ENCODE measurements at places on chromosomes 4 and X. TPM values are rescaled to one million over a fixed set of nuclear protein-coding genes. Genes with fewer than 3 reads are reported as not detected.
A peak's percentile ranks its signal among the peaks of the same experiment; 100 is the strongest.

DNA sequence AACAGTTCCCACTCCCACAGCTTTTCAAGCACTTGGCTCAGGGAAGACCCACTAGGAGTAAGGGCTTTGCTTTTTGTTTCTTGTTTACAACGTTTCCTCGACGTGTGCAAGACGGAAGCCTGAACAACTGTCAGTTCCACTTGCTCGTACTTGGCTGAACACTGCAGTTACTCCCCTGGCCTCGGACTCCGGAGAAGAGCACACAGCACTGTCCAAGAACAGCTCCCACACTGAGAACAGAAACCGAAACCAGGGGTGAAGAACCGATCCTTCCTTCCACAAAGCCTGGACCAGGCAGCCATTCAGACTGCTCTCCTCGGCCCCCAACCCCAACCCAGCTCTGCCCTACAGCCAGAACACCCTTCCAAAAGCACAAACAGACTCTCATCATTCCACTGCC is 25.5 kb downstream of the IRF2 start:
- H3K27me3 ChIP-seq: no peaks in the 10 kb centered on the region
- no peak for DNase-seq
- H3K36me3 ChIP-seq: no peaks in the 10 kb centered on the region
- peak overlapping the region; percentile 73 for H3K27ac ChIP-seq

- H3K4me3 ChIP-seq: no peak overlapping the region
Observed at GRCh38 chr4:63728480-63729177, 680.6 kb downstream of the TECRL start.

DNA sequence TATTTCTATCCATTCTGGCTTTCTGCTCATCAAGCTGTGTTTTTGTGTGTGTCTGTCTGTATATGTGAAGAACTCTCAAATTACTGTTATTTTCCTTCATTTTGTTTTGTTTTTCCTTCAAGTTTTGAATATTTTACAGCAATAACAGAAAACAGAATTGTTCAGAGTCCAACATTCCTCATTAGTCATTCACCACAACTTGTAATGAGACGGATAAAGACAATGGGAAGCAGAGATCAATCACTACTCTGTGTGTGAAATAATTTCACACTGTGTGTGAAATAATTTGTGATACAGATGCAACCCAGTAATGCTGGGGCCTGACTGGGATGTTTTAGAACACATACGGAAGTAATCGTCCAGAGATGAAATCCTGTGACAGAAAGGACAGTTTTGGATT is 55.2 kb downstream of the HPGD start:
- no peak overlapping the region for H3K27ac ChIP-seq
- no peaks in the 10 kb centered on the region for H3K4me1 ChIP-seq
- no peaks in the 10 kb centered on the region for H3K27me3 ChIP-seq
- no peak overlapping the region for H3K4me3 ChIP-seq
- H3K36me3 ChIP-seq: no peaks in the 10 kb centered on the region

GRCh38 chr4:149630064-149630463 is 185.6 kb downstream of the IQCM start:
- no peaks in the 10 kb centered on the region for H3K36me3 ChIP-seq
- no peaks in the 10 kb centered on the region for H3K4me1 ChIP-seq
- no peak overlapping the region for H3K4me3 ChIP-seq
- H3K27ac ChIP-seq: no peak overlapping the region

- no peak overlapping the region for H3K4me3 ChIP-seq
- H3K27ac ChIP-seq: no peak overlapping the region
- H3K27me3 ChIP-seq: no peaks in the 10 kb centered on the region
- no peaks in the 10 kb centered on the region for H3K36me3 ChIP-seq
Observed at GRCh38 chr4:128220286-128221235, 67.1 kb downstream of the PGRMC2 start.

DNA sequence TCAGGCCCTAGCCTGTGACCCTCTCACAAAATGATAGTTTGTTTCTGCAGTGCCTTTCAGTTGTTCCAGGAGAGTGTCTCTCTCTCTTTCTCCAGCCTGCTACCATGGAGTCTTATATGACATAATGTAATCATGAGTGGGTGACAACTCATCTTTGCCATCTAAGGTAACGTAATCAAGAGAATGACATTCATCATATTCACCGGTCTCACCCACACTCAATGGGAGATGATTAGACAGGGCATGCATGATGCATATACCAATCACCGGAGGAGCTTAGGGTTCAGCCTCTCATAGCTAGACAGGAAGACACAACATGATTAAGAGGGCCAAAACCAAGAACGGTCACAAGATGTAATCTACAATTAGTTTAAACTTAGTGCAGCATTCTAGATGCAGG is 97.1 kb upstream of the FAM9B start:
- H3K36me3 ChIP-seq: no peaks in the 10 kb centered on the region
- no peaks in the 10 kb centered on the region for H3K27me3 ChIP-seq
- no peaks in the 10 kb centered on the region for H3K4me1 ChIP-seq
- H3K4me3 ChIP-seq: no peak overlapping the region
- no peak overlapping the region for H3K27ac ChIP-seq
- DNase-seq: no peak

DNA sequence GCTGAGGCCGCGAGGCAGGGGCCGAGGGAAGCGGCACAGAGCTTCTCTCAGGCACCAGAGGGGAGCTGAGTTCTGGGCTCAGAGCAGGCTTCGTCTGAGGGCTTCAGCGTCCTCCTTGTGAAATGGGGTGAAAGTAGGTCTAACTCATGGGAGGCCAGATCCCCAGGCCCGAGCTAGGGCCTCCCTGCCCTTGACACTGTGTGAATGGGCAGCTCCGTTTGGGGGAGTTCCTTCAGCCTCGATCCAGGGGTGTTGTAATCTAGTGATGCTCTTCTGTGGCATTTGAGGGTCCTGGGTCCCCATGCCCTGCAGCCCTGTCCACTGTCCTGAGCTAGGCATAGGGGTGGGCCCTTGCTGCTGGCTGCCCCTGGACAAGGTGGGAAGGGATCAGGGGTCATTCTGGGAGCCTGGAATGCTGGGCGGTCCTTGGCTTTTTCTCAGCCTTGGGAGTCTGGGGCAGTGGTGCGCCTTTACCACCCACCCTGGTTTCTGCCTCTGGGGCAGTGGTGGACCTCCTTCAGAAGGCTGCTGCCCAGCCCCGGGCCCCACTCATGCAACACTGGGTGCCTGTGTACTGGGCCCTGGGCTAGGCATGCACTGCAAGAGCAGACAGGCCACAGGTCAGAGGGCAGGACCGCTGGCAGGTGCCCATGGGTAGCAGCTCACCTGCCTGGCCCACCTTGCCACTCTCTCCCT is 4.1 kb downstream of the SH3BP2 start:
- no peak for DNase-seq
- no peaks in the 10 kb centered on the region for H3K36me3 ChIP-seq
- peak overlapping the region; percentile 63 for H3K27ac ChIP-seq
- H3K4me1 ChIP-seq: peaks cover 39% of the 10 kb centered on the region
- H3K27me3 ChIP-seq: no peaks in the 10 kb centered on the region
- H3K4me3 ChIP-seq: no peak overlapping the region

DNA sequence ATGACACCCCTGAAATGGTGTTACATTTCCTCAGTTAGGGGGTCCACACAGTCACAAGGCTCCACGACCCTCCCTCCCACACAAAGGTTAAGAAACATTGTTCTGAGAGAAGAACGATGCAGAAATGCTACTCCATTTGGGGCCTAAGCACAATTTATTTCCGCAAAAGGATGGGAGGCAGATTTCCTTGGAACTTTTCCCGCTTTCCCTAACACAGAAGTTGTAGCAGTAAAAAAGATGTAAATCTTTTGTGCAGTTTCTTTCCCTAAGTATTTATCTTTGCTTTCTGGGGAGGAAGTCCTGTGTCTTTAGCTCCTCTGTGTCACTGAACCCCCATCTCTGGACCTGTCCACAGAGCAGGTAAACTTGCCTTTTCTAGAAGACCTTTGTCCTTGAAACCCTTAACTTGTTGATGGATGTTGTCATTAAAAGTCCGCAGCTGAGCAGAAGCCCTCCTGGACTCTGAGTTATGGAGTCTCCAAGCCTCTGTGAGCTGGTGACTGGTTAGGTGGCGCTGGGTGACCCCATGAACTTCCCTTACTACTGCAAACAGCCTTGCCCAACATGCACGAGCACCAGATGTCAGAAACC is 67.2 kb upstream of the SHISA3 start:
- H3K27ac ChIP-seq: no peak overlapping the region
- no peaks in the 10 kb centered on the region for H3K4me1 ChIP-seq
- H3K4me3 ChIP-seq: no peak overlapping the region
- no peaks in the 10 kb centered on the region for H3K36me3 ChIP-seq
- H3K27me3 ChIP-seq: no peaks in the 10 kb centered on the region

DNA sequence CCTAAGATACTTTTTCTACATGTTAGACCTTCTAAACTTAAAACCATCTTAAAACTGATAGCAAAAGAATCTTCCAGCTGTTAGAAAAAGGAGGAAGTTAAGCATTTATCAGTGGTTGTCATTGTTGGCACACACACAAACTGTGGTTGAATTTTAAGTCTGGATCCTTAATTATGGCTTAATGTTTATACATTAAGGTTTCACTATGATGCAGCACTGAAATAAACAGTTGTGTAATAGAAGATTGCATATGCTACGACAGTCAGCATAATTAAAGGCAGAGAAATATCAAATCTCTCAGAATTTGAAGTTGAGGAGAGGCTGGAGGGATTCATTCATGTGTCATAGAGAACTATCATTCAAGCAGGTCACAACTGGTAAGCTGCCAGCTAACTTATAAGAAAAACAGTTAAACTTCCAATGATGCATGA is 32.3 kb downstream of the ADGRA3 start:
- no peak for DNase-seq
- no peaks in the 10 kb centered on the region for H3K27me3 ChIP-seq
- no peaks in the 10 kb centered on the region for H3K36me3 ChIP-seq

- H3K4me3 ChIP-seq: no peak overlapping the region
- H3K27ac ChIP-seq: no peak overlapping the region
- no peaks in the 10 kb centered on the region for H3K27me3 ChIP-seq
- no peaks in the 10 kb centered on the region for H3K4me1 ChIP-seq
- DNase-seq: no peak
Observed at GRCh38 chr4:186935901-186936300, 212.2 kb upstream of the FAT1 start.

- no peak overlapping the region for H3K27ac ChIP-seq
- no peaks in the 10 kb centered on the region for H3K27me3 ChIP-seq
- H3K4me1 ChIP-seq: no peaks in the 10 kb centered on the region
- H3K36me3 ChIP-seq: no peaks in the 10 kb centered on the region
- H3K4me3 ChIP-seq: no peak overlapping the region
Observed at GRCh38 chr4:182680234-182680653, 236.9 kb downstream of the DCTD start.

ARHGAP10 gene
- 69.6 TPM for total RNA-seq

BTK gene
- total RNA-seq: 2.4 TPM

PASD1 gene
- total RNA-seq: 21.5 TPM

TXLNG gene
- 12.8 TPM for total RNA-seq

STPG2 gene
- total RNA-seq: 0.77 TPM

TNMD gene
- not detected for total RNA-seq

MCF2 gene
- 27.9 TPM for total RNA-seq

SERPINA7 gene
- not detected for total RNA-seq
